M059J (cell line): ENCODE measurements at places on chromosomes 6 and 20.
A peak's percentile ranks its signal among the peaks of the same experiment; 100 is the strongest.

GRCh38 chr6:53647462-53648094, 18.0 kb downstream of the KLHL31 start:
- peak; percentile 55 for DNase-seq

- DNase-seq = peak; percentile 11
These were observed 82.8 kb downstream of the CCDC170 start for GRCh38 chr6:151576633-151577032.

GRCh38 chr6:81759782-81760181, 7.3 kb upstream of the TENT5A start:
- peak; percentile 47 for DNase-seq

- DNase-seq = no peak
These were observed 26.4 kb downstream of the MRS2 start for GRCh38 chr6:24429146-24429545.

DNA sequence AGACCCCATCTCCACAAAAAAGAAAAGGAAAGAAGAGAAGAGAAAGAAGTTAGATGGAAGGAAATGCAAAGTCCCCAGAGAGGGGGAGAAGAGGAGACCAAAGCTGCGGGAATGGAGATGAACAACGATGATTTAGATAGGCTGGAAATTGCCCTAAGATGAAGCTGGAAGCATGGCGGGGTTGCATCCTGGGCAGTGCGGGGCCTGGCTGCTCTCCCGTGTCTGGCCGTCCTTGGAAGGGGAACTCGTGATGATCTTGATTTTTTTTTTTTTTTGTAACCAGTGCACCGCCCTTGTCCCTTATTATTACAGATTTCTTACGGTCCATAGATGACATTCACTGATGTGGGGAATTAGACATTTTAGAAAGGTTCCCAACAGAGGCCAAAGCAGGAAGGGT, 276.5 kb downstream of the CDH4 start:
- no peak for DNase-seq

DNA sequence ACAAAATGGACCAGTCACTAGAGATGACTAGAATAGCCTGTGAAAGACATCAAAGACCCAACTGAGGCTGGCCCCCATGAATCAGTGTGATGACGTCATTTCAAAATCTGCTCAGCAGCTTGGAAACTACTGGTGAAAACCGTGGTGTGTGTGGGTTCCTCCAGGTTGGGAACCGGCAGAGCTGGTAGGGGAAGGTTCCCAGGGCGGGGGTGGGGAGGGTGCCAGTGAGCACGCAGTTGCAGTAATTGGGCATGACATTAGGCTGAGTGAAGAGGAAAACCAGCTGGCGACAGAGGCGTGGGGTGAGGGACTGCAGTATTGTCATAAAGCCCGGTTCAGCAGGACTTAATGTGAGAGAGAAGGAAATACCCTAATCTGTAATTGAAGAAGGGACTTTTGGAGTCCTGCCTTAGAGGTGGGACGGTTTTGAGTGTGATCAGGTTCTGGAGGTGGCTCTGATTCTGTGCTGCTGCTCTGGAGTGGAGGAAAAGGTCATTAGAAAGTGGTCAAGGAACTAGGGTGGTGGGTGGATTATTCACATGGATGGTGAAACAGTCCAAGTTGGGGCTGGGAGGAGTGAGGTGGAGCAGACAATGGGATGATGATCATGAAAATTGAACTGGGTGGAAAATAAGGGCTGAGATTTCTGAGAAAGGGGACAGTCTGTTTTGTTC, 52.0 kb upstream of the MTHFD1L start:
- DNase-seq = peak; percentile 20

- DNase-seq = no peak
These were observed 142.1 kb downstream of the HAO1 start for GRCh38 chr20:7798176-7798575.

- DNase-seq = peak; percentile 22
These were observed 69.0 kb upstream of the CNKSR3 start for GRCh38 chr6:154579485-154579884.

DNA sequence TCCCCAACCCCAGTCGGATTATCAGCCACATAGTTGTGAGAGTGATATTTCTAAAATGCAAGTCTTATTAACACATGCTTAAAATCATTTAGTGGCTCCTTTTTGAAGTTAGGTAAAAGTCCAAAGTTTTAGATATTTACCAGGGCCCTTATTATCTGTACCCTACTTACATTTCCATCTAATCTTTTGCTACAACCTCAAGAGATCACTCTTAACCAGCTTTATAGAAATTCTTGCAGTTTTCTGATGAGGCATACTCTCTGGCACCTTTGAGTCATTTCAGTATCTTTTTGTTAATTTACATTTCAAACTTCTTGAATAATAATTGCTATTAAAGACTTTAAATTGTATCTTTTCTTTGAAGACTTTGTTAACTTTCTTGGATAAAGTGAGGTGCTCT, 453.3 kb downstream of the RFPL4B start:
- no peak for DNase-seq

GRCh38 chr20:37693242-37693634, 592 bp upstream of the CTNNBL1 start:
- DNase-seq = peak; percentile 23

DNA sequence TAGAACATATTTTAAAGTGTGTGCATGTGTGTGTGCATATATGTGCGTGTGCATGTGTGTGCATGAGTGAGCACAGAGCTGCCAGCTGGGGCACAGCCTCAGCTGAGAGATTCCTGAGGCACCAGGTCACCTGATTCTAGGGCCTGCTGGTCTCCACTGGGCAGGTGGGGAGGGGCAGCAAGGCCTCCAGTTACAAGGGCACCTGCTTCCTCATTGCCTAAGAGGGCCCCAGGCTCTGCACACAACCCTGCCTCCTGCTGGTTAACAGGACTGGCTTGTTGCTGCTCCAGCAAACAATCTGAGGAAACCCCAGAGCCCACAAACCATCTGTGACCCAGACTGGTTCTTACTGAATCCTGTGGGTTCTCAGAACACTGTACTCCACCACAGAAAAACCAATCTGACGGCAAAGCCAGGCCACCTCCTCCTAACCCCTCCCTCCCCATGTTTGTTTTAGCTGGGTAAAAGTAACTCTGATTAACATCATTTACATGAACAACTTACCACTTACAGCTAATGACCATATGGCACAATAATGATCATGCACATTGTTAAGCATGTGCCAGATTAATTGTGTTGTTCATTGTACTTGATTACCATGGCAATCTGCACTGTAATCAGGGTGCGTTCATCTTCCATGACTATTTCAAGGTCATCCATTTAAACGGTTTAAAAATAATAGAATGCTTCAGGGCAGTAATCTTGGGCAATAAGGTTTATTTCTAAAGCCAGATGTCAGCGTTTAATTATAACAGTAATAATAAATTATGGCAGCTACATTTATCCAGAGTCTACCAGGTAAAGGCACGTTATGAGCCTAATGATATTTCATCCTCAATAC, 23.1 kb upstream of the UBE2J1 start:
- DNase-seq = peak; percentile 13
